BJ (cell line): ENCODE measurements at places on chromosomes 12 and 14.

DNA sequence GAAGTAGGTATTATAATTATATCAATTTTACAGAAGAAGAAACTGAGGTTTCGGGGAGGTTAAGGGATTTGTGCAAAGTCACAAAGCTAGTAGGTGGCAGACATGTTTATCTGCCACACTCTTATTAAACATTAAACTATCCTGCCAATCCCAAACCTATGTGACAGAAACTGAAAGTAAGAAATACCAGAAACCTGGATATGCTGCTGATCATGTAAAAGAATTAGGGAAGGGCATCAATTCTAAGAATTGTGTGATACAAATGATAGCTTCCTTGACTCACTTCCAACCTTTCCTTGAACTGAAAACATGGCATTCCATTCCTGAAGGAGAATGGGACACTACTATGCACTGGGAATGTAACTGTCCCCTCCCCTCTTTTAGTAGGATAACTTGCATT, 16.9 kb downstream of the TAOK3 start:
- no peak for DNase-seq

DNA sequence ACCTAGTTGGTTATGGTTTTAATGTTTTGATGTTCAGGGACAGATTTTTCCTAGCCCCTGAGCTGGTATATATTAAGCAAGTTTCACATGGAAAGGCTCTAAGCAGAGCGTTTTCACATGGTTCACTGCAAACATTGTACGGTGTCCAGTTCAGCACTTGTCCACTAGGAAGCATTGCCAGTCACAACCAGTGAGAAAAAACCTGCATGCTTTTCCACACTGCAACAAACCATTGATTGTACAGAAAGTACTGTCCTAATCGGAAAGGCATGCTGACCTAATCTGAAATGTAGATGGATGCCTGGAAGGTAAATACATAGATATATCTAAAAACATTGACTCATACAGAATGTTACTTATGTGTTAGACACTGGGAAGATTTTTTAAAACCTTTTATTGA, 25.0 kb upstream of the NPAS3 start:
- no peak for DNase-seq

DNA sequence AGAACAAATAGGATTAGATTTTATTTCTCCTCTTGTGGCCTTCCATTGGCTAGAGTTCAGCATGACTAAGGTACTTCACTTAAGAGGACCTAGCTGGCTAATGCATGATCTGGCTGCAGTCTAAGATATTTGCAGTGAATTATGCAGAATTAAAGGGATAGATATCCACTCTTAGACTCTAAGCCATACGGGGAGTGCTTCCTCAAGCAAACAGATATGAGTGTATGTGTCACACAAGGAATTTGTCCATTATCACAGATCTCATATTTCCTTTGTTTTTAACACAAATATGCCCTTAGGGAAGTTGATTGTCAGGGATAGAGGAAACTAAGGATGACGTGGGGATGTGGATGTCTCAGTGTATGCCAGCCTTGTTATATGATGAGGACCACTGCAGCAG, 88.1 kb upstream of the DHRS4 start:
- no peak for DNase-seq

GRCh38 chr12:117559978-117560377, 198.6 kb upstream of the NOS1 start:
- DNase-seq = no peak

GRCh38 chr14:54570631-54571415, 3.9 kb downstream of the SAMD4A start:
- peak; percentile 49 for DNase-seq

DNA sequence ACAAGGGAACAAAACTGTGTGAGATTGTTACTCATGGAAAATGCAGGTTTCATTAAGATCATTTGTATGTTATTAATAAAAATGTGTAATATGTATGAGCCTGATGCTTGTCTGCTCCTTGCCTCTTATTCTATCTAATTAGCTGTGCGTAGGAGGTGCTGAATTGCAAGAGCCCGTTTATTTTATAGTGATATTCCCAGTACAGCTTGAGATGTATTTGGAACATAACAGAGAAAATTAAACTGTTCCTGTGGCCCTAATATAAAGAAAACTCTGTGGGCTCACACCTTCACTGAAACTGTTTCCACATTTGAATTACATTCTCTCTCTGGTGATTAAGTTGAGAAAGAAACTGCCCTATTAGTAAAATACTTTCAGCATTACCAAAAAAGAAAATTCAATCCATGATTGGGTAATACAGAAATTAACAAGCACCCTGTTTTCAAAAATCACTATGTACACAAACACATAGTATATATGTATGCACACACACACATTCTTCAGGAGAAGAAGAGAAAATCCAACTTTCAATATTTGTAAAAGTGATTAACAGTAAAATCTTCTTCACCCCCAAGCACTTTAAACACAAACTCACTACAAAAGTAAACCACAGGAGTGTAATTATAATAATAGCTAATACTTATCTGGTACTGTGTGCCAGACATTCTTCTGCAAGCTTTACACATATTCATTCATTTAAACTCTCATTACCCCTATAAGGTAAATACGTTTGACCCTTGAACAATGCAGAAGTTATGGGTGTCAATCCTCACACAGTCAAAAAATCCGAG, 233.2 kb downstream of the PHLDA1 start:
- no peak for DNase-seq
